GM03348 (cell line): ENCODE measurements at places on chromosomes 5 and 9.

GRCh38 chr9:124238546-124239140, 19.1 kb upstream of the NEK6 start:
- DNase-seq, result no peak

DNA sequence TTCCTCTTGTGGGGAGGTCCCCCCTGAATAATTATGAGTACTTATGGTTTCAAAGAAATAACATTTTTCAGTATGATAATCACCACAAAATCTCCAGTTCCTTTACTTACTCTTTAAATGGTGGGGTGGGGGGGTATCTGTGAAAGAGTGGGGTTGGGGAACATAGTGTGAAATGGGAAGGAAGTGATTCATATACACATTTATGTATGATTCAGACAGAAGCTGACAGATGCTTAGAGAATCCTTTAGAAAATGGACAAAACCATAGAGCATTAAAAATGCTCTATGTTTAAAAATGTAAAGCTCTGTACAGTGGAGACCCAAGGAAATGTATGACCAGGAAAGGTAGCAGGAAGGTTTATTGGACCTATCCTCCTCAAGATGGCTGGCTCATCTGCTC, 267.5 kb upstream of the GRIA1 start:
- peak; percentile 20 for DNase-seq

DNA sequence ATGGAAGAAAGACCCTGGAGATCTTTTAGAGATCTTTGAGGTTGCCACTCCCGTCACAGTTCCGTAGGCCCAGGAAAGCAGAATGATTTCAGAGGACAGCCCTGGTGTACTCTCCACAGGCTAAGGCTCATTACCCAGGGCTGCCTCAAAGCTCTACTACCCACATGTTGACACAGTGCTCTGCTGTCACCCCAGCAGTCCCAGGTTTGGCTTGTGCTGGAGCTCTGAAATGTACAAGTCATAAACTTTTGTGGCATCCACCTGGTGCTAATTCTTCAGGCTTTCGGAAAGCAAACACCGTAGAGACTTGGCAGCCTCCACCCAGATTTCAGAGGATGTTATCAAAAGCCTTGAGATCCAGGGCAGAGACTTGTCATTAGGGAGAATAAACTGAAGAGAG, 136.5 kb downstream of the MTRR start:
- DNase-seq, result no peak

DNA sequence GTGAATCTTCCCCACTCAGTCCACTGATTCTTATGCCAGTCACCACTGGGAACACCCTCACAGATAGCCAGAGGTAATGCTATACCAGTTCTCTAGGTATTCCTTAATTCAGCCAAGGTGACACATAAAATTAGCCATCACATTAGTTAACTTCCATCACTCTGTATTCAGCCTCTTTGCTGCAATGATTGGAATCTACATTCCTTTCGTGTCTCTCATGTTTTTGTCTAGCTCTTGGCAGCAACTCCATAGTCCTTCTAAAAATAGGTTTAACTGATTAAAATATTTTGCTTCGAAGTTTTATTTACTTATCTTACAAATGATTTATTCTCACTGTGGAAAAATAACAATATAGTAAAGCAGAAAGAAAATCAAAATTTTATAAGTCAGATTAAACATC, 19.6 kb upstream of the RNF20 start:
- DNase-seq, result peak; percentile 54

DNA sequence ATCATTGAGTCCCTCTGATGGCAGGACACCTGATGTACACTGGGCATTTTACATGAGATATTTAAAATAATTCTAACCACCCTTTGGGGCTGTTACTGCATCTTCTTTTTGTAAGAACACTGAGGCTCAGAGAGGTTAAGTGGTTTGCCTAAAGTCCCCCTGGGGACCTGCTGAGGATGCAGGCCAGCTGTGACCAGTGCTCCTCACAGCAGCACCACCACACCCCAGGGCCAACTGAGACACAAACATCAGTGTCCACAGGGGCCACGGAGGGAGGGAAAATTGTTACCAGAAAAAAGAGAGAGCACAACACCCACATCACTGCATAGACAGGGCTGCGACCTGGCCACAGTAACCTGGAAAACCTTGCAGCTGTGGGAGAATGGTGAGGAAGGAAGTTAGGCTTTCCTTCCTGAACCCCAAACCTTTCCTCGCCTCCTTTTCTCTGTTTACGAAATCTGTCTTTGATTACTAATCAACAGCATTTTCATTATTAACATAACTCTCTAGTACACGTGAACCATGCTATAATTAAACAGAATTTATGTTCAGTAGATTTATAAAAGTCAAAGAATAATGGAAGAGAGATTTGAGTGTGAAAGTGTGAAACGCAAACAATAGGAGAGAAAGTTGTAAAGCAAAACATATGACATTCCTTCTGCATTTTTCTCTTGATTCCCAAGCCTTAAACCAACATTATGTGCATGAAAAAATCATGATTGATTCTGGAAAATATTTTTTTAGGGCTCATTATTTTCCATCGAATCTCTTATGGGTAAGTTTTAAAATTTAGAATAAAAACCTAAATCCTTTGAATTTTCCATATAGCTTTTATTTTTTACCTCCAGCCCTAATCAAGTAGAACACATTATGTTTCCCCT, 228.1 kb upstream of the DAPK1 start:
- no peak for DNase-seq

DNA sequence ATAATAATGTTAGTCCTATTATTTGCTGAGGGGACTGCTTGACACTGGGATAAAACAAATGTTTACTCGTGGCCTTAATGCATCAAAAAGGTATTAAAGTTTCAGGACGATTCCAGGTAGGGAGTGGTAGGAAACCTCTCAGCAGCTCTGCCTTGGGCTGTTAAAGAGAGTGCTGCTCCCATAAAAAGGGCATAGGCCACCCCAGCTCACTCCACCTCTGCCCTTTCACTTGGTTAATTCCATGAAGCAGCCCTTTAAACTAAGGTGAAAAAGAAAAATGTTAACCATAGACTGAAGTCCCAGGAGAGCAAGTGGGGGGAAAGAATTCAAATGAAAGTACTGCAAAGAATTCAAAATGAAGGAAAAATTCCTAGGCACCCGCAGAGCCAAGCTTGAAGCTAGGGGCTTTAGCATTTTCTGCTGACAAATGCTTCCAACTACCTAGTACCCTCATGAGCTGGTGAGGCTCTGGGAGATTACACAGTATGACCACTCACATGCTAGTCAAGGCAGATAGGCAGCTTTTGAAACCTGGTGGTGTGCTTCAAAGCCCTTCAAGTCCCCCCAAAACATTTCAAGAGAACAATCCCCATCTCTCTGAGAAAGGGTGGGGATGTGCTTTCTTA, 8.5 kb downstream of the KLF9 start:
- no peak for DNase-seq

DNA sequence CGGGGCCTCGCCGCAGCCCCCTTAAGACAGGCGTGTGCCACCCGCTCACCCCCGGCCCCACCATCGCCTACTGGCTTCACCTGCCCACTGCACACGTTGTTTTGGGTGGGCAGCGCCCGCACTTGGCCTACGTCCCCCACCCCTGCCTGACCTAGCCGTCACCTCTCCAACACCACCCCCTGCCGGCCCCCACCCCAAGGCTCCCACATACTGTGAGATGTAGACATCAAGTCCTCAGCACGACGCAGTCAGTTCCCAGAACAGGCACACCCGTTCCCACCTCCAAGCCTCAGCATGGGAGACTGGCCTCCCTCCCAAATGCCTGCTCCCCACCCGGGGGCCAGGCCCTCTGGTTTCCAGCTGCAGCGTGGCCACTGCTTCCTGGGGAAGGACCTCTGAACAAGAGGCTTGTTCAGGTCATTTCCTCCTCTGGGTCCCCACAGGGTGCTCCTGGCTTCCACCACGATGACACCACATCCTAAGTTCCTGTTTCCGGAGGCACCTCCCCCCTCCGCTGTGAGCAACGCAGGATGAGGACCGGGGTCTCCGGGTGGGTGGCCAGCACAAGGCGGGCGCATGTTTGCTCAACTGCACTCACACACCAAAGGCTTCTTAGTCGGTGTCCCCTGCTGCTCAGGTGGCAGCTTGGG, 11.3 kb downstream of the DBN1 start:
- DNase-seq, result no peak

- no peak for DNase-seq
Observed at GRCh38 chr9:68964765-68965164, 49.1 kb downstream of the PRKACG start.

- DNase-seq, result no peak
Observed at GRCh38 chr5:56145511-56145910, 87.6 kb downstream of the ANKRD55 start.

DNA sequence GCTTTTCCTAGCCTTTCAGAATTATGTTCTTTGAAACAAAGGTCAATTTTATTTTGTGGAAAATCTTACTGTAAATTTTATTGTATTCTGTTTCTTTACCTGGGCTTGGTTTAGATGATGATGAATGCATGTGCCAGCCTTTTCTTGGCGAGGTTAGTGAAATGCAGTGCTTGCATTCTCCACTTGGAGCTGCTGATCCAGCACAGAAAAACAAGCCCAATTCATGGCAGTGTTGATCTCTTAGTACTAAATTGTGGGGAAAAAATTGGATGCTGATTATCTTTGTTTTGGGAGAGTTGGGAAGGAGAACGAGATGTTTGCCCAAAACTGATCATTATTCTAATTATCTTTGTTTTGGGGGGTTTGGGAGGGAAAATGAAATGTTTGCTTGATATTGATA, 3.7 kb downstream of the HABP4 start:
- peak; percentile 60 for DNase-seq

- DNase-seq, result no peak
Observed at GRCh38 chr5:125478599-125478998, 732.2 kb upstream of the ZNF608 start.

DNA sequence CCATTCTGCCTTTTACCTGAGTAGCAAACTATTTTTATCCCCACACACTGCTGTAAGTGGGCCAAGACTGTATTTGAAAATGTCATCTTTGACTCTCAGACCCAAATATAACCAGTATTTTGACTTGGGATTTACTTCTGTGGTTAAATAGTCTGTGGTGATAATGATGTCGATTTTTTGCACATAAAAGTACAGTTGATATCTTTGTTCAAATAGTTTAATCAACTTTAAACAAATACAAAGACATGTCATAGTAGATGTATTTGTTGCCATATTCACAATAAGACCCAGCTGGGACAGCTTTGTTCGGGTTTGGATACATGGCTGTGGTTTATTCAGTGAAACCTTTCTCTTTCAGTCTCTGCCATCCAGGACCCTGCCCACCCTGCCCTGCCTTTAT, 20.4 kb downstream of the NFX1 start:
- DNase-seq, result no peak

GRCh38 chr5:79008362-79008761, 23.3 kb upstream of the ARSB start:
- no peak for DNase-seq

DNA sequence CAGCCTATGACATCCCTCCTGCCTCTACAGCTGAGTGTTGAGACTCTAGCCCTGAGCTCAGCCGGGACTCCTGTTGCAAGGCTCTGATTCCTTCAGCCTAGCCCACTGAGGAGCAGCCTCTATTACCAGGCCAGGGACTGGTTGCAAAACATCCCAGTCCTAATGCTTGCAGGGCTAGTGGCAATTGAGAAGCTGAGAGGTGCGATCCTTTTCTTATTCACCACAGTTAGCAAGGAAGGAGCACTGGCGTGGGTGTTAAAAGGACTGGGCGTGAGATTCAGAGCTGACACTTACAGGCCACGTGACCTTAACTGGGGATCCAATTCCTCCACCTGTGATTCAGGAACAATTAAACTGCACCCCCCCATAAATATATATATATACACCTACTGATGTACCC, 58.8 kb downstream of the GARNL3 start:
- no peak for DNase-seq

DNA sequence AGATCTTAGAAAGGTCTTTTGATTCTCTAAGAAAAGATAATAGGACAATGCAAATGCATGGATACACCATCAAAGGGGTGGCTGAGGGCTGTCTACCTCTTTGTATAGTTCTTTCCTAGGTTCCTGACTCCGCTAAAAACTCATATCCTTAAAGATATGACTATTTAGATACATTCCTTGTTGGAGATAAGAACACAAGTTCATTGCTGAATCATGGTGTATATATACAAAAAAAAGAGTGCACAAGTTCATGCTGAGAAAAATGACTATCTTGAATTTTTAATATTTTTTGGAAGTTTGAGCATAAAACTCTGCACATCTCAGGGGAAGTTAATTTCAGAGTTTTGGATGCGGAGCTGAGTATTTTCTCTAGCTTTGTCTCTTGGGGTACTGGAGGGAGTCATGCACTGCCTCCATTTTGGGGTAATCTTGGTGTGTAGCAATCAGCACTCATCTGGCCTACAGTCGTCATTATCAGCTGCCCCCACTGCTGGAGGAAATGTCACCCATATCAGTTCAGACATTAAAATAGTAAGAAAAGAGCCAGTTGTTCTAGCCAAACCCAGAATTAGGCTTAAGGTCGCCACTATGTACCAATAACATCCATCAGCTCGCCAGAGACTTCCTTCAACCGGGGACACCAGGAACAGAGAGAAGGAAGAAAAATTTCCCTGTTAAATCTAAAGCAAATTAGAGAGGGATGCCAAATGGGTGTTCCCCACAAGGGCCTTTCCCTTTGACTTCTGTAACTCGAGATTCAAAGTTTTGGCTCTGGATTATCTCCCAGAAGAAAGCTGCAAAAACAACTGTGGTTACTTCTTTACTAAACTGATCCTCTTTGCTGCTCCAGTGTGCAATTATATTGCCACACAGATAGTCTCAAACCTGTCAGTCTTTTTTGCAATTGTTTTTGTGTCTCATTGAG, 49.0 kb downstream of the PTTG1 start:
- DNase-seq, result peak; percentile 18

DNA sequence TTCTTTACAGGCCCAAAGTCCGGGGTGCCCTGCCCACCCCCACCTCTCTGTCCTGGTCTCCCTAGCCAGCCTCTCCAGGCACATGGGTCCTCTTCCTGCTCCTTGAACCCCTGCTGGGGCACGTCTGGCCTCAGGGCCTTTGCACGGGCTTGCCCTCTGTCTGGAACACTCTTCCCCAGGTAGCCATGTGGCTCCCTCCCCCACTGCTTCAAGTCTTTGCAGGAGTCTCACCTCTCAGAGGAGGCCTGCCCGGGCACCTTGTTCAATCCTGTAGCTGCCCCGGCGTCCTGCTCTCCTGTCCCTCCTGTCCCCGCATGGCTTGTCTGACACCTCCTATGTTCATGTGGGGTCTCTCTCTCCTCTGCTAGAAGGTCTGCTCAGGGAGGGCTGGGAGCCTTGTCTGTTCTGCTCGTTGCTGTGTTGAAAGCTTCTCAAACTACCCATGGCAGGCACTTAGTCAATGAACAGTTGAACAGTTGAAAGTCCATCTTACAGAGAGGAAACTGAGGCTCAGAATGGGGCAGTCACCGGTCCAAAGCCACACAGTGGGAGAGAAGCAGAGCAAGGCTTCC, 241.4 kb downstream of the PBX3 start:
- DNase-seq, result no peak
